ENCODE measurements at places on chromosomes 5 and 9.

- DNase-seq, result peak; percentile 54
Measured at GRCh38 chr5:59174248-59174844, 591.5 kb downstream of the RAB3C start.

DNA sequence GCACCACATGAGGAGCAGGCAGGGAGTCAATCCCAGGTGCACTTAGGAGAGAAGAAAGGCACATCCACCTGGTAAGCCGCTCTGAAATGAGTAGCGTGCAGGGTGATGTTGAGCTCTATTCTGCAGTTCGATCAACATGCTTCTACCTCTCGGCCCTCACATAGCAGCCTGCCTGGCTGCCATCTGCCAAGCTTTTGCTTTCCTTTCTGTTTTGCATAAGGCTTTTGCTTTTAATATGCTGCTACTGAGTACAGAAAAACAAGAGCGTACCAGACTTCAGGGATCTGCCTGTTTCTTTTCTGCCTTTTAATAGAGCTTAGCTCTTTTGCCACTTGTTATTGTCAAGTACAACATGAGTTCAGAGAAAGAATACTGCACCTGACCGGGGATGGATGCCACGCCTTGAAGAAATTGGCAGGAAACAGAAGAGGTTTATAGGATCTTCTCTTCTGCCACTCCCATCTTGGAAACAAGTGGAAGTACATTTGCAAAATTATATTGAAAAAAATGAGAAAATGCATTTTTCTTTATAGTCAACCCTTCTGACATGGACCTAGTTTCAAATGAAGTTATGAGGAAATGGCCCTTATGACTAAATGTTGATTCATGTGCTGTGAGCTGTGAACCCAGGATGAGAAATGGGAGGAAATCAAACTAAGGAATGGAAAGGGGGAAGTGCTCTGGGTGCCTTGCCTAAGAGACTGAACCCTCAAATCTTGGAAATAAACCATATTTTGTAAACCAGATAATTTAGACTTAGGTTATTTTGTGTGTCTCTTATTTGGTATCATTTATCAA, 4.0 kb upstream of the FCHO2 start:
- no peak for DNase-seq

- no peak for DNase-seq
Measured at GRCh38 chr5:150137997-150138396, 17.6 kb downstream of the PDGFRB start.

DNA sequence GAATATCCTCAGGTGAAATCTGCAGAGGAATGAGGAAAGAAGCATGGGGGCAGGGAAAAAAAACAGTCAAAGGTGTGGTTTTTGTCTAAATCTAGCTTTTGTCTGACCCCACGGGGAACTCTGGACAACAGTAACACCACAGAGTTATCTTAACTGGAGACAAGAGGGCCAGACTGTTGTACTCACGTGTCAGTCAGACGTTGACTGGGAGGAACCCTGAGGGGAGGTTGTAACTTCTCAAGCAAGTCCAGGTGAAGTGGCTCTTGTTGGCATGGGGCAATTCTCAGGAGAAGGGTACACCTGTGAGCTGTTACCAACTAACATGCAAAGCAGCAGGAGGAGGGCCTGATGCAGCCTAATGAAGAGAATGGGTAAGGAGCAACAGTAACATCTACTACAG, 44.1 kb upstream of the SHISAL2B start:
- no peak for DNase-seq

GRCh38 chr5:17907094-17907493, 272.8 kb downstream of the TAF11L14 start:
- no peak for DNase-seq

- no peak for DNase-seq
Measured at GRCh38 chr5:59485107-59485506, 408.4 kb downstream of the PDE4D start.

DNA sequence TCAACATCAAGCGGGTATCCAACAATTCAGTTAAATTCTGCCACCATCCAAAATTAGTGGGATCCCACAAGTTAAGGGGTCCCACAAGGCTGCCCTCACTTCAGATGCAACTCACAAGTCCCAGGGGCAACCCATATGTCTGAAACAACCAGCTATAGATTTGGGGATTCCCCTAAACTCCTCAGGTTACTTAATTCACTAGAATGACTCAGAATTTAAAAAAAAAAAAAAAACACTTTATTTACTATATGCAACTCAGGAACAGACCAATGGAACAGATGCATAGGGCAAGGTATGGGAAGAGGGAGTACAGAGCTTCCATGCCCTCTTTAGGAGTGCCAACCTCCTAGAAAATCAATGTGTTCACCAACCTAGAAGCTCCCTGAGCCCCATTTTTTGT, 15.1 kb downstream of the AUH start:
- no peak for DNase-seq

DNA sequence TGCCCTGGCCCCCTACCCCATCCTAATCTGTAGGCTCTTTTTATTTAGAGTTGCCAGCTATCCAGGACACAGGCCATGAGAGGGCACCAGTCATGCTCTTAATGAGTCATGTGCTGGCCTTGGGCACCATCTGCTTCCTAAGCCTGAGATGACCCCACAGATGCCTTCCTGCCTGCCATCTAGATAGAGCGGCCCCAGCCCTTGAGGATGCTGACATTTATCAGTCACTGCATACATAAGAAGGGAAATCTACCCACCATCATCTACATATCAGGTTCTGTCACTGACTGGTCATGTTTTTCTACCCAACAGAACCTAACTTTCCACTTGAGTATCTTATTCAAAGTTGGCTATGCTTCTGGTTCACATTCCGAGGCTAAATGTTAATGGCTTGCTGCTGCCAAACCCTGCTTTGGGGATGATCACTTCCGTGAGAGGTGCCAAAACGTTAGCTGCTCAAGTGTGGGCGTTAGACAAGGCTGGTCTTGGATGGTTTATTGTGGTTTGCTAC, 49.9 kb upstream of the TTC23L start:
- no peak for DNase-seq

GRCh38 chr9:120513825-120514396, 66.1 kb downstream of the CDK5RAP2 start:
- no peak for DNase-seq

GRCh38 chr5:73182307-73182706, 9.3 kb downstream of the TMEM174 start:
- no peak for DNase-seq

DNA sequence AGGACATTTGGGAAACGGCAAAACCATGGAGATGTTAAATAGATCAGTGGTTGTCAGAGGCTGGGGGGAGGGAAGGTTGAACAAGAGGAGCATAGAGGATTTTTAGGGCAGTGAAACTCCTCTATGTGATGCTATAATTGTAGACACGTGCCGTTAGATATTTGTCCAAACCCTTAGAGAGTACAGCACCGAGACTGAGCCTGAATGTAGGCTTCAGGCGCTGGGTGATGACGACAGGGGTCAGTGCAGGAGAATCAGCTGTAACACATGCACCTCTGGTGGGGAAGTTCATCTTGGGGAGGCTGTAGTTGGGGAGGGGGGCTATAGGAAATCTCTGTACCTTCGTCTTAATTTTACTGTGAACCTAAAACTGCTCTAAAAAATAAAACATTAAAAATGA, 22.2 kb upstream of the CLPTM1L start:
- no peak for DNase-seq

DNA sequence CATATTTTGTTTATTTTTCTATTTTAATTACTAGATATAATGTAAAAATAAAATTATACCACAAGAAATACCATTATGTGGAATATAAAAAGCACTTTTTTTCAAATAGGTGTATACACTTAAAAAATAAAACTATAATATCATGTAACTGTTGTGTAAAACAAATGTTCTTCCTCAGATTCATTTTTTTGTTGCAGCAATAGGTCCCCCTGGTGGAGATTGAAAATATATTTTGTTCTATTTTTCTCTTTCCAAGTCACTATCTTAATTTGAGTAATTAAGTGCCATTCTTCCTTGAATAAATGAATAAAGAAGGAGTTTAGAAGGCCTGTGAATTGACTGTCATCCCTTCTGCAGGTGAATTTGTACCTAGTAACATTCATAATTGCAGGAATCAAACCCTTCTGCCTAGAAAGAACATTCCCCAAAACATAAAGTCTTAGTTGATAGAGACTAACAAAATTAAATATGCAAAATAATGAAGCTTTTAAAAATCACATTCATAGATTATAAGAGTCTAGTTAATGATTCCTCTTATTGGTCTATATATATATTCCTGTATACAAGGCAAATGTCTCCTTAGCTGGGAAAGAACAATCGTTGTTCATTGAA, 23.4 kb downstream of the CETN3 start:
- DNase-seq, result no peak

DNA sequence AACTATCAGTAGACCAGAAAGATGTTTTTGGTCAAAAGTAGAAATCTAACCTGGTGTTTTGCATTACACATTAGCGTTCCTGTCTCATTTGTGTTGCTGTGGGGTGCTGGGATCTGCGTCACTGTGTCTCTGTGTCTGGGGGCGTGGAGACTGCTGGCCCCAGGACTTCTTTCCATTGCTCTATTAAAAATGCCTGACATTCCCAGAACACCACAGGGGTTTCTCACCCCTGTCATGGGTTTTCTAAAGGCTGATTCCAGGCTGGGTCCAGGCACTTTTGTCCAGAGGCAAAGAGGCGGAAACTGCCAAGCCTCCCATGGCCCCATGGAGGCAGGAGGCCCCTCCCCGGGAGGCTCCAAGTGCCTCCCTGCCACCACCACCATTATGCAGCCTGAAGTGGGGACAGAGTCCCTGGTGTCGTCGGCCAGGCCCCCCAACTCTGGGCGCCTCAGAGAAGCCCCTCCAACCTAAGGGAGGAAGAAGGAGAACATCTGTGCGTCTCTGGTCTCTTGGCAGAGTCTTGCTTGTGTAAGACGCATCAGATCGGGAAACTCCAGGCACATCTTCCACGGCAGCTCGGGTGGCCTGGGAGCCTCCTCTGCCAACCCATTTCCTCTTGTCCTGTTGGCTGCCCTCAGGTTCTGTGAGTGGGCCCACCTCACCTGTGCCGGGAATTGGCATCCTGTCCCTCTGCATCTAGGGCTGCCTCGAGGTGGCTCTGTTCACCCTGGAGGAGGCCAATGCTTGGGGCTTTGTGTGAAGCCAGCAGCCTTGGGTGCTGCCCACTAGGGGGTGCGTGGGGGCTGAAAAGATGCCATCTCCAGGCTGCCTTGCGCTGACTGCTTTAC, 13.8 kb upstream of the PLEKHG4B start:
- peak; percentile 50 for DNase-seq

DNA sequence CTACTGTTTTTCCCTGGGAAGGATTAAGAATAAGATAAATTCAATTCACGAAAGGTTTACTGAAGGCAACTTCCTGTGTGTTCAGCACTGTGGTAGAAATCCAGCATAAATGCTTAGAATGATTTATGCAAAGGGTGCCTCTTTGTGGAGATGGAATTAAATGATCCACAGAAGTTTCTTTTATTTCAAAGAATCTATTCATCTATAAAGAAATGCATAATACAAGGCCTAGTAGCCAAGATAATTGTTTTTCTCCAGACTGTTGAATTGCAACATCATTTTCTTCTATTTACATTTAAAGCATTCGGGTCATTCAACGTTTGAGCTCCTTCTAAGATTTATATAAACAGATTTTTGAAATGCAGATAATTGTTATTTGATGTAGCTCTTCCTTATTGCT, 138.8 kb upstream of the NFIL3 start:
- no peak for DNase-seq

DNA sequence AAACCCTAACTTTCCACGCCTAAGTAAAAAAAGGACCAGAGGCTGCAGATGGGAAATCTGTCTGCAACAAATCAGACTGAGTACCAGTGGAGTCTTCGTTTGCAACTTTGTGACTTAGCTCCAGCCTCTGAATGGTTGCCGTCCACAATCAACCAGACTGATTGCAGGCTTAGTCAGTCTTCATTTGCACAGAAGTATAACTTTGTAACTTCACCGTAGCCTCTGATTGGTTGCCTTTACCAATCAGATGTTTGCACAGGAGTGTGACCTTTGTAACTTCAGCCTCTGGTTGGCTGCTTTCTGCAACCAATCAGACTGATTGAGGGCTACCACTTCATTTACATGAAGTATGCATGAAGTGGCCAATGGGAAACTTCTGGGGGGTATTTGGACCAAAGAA, 53.7 kb downstream of the TGFBR1 start:
- no peak for DNase-seq

DNA sequence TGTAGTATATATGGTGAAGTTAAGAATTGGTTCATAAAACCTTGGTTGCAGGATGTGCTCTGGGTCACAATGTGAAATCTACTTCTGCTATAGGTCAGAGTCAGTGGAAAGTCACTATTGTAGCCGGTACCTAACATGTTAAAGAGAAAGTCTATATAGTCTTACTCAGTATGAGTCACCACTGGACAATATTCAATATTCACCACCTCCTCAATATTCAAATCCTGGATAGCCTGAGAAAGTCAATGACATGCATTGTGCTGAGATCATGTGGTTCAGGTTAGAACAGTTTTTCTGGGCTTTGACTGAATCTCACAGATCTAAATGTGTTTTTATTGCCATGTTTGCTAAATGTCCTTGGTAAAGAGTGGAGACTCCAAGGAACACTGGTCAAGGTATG, 108.8 kb downstream of the HMHB1 start:
- DNase-seq, result no peak
